Stimulated activated CD4-positive, alpha-beta T cell treated with anti-CD3 and anti-CD28 coated beads, Interleukin-15, amount 100 ng/mL, for 1 hour (primary cell): ENCODE measurements at places on chromosomes 4 and X.

GRCh38 chrX:47129899-47130358 lies 14.6 kb downstream of the NDUFB11 start:
- no peak for DNase-seq

DNA sequence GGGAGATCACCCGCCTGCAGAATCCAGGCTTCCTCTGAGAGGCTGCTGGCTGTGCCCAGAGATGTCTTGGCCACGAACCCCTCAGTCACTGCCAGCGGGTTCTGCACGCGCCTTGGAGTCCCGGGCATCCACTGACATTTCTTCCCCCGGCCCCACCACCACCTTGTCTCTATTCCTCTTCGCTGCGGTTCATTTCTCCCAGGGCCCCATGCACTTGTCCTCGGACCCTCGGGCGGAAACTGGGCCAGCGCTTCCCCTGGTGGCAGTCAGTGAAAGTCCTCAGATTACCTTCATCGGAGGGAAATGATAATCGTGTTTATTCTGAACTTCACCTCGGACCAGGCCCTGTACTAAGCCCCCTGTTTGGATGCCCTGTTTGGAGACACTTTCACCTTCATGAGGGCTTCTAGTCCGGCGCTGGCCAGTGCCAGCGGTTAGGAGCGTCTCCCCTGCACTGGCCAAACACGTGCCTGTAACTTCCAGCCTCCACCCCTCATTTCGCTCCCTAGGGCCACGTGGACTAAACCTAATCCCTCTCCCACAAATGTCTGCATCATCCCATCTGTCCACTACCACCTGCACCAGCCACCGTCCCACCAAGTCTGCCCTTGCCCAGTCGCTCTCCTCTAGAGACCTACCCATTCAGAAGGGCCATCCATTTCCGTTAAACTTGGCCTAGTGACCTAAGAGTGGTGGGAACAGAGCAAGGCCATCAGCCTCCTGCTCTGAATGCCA lies 82.0 kb downstream of the DCTD start:
- no peak for DNase-seq

DNA sequence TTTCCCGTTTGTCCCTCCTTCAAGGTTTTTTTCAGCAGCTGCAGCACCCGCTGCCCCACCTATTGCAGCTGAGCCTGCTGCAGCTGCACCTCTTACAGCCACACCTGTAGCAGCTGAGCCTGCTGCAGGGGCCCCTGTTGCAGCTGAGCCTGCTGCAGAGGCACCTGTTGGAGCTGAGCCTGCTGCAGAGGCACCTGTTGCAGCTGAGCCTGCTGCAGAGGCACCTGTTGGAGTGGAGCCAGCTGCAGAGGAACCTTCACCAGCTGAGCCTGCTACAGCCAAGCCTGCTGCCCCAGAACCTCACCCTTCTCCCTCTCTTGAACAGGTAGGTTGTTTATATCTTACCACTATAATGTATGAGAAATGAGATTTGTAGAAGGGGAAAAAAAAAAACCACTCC lies 4.5 kb downstream of the PRR27 start:
- DNase-seq: no peak

DNA sequence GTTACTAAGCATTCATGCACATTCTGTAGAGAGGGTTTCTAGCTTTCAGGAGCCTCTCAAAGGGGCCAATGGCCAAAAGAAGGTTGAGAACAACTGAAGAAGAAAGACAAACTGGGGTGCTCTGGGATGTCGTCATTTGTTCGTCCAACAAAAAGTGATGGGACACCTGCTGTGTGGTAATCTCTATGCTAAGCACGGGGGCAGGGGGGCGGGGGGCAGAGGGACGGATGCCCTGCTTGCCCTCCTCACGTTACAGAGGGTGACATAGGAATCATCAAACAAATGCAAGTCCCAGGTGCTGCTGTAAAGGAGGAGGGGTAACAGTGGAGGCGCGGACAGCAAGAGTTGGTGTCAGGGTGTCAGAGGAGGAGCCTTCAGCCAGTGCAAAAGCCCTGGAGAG lies 12.8 kb upstream of the CRMP1 start:
- DNase-seq: no peak

DNA sequence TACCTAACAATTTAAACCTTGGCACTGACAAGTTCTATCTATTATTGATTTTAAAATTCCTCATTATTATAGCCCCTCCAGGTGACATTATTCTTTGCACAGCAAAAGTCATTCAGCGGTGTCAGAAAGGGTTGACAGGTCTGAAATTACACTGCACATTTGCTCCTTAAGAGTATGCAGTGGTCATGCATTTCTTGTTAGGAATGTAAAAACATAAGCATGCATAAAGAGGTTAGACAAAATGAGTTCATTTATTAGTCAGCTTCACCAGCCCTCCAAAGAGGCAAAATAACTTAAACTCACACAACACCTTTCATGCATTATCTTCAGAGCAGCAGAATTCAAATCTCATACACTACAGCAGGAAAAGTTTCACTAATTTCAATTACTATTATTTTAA lies 158.8 kb downstream of the HNRNPD start:
- DNase-seq: no peak

DNA sequence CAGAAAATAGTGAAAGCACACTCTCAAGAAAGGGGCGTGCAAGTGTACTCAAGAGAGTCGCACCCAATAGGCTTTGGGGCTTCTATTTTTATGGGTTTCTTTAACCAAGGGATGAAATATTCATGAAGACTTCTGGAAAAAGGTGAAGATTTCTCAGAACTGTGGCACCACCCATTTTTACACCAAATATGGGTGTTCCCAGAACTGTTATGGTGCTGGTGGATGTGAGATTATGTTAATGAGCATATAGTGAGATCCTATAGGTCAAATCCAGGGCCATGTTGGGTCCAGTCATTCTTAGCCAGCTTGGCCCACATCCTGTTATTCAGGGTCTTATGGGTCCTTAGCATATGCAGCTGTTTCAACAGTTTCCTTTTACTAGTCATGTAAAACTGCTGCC lies 61.0 kb upstream of the SMIM10 start:
- no peak for DNase-seq

DNA sequence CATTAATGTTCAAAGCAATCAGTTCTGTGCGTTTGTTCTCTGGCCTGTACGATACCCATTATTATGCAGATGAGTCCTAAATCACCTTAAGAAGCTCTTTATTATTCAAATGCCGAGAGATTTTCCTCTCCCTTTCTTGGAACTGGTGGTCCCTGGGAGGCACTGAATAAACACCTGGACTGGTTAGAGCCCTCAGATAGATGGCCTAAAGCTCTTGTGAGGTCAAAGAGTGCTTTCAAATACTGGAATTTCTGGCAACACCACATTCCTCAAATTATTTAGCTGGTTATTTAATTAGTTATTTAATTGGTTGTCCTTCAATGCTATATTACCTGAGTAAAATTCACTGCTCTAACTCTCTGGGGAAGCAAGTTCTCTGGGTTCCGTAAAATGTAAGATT lies 3.0 kb downstream of the ARHGEF38 start:
- no peak for DNase-seq

- no peak for DNase-seq
Observed at GRCh38 chr4:145722561-145722960, 42.6 kb downstream of the C4orf51 start.

GRCh38 chrX:38256019-38256418 lies 35.3 kb upstream of the SRPX start:
- DNase-seq: no peak
